ENCODE measurements at places on chromosomes 5 and 9.

DNA sequence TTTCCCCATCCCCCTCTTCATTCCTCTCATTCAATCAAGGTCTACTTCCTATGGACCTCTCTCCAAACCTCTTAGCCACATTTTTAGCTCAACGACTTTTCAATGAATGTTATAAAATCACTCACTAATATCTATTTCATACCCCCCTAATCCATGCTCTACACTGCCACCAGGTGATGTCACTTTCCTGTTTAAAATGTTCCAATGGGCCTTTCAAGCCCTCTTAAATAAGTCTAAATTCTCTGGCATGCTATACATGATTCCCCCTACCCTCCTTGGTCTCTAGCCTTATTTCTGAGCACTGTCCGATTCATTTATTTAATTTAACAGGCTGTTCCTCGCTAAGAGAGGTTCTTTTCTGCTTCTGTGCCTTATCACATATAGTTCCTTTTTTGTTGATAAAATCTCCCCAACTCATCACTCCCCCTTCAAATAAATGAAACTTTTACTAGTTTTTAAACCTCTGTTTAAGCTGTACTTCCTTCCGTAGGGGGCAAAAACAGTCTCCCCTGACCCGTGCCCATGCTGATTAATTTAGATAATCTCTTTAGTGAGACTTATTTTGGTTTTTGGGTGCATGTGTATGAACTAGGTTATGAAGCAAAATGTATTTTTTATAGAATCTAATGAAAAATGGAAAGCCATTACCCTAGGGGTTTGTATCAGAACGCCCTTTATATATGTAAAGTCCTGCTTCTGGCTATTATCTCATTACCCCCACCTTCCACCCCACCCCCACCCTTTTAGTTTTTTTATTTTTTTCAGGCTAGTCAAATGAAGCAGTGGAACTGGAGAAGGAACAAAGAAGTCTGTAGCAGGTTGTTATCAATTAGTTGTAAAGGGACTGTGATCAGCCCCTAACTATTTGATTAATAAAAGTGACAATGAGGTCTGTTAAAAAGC is 9.0 kb downstream of the ABHD17B start:
- DNase-seq: no peak

DNA sequence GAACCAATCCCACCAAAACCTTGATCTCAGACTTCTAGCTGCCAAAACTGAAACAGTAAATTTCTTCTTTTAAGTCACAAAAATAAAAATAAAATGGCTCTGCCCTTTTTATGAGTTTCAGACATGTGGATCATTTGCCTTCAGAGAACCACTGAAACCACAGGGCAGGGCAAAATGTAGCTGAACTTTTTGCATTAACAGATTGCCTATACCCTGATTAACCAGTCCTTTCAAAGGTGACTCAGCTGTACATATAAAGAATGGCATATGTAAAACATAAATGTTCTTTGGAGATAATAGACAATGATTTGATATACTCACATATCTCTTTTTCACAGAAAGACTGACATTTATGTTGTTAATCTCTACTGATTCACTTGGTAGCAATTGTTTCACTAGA is 187.1 kb upstream of the GRIN3A start:
- DNase-seq: no peak

DNA sequence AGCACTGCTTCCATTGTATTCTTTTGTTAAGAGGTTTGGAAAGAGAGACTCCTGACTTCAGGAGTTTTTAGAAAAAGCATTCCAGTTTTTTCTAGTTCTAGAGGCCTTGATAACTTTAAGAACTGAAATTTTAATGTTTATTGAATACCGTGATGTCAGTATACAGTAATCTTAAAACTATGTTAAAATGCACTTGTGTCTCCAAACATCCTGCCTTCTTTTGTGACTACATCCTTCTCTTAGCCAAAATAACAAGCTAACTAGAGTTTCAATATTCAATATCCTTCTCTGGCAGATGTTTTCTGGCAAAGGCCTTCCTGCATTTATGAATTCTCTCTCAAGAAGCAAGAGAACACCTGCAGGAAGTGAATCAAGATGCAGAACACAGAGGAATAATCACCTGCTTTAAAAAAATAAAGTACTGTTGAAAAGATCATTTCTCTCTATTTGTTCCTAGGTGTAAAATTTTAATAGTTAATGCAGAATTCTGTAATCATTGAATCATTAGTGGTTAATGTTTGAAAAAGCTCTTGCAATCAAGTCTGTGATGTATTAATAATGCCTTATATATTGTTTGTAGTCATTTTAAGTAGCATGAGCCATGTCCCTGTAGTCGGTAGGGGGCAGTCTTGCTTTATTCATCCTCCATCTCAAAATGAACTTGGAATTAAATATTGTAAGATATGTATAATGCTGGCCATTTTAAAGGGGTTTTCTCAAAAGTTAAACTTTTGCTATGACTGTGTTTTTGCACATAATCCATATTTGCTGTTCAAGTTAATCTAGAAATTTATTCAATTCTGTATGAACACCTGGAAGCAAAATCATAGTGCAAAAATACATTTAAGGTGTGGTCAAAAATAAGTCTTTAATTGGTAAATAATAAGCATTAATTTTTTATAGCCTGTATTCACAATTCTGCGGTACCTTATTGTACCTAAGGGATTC is 43.1 kb downstream of the NDFIP1 start:
- peak; percentile 40 for DNase-seq

GRCh38 chr5:134227259-134227658 is 1.4 kb upstream of the PPP2CA start:
- no peak for DNase-seq

- no peak for DNase-seq
These were observed 7.0 kb downstream of the ADAMTS13 start for GRCh38 chr9:133429214-133429613.

DNA sequence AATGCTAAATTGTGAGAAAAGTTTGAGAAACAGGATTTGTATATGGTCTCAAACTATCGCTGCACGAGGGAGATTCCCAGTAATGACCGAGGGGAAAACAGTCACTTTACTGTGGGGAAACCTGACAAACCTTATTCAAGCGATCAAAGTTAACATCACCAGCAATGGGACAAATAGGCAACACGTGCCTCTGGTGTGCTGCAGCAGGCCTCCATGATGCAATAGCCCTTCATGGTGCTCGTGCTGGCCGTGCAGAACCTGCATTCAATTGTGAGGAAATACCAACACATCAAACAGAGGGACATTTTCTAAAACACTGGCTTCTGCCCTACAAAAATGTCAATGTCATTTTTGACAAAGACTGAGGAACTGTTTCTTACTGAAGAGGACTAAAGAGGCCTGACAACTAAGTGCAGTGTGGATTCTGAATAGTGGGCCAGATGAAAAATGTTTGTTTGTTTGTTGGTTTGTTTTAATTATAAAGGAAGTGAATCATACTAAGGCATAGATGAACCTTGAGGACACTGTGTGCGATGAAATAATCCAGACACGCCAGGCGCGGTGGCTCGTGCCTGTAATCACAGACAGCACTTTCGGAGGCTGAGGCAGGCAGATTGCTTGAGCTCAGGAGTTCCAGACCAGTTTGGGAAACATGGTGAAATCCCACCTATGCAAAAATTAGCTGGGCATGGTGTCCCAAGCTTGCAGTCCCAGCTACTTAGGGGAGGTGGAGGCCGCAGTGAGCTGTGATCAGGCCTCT is 17.6 kb upstream of the MARCHF6 start:
- no peak for DNase-seq

GRCh38 chr5:172478256-172478655 is 23.9 kb upstream of the SH3PXD2B start:
- DNase-seq: no peak

- DNase-seq: no peak
These were observed 369.7 kb downstream of the TUSC1 start for GRCh38 chr9:25308549-25308948.

DNA sequence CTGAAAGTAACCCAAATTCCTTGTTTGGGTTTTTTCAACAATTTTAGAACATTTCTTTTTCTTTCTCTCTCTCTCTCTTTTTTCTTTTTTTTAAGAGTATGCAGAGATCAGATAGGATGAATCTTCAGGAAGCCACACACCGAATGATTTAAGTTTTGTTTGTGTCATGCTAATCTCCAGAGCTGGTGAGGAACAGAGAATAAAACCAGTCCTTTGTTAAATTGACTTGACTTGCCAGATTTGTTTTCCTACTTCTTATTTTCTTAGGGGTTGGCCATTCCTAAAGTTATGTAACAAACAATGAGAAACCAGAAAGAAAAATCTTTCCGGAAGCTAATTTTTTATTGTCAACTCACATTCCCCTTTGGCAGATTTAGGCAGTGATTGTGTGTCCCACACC is 1669.3 kb upstream of the CDH6 start:
- no peak for DNase-seq

DNA sequence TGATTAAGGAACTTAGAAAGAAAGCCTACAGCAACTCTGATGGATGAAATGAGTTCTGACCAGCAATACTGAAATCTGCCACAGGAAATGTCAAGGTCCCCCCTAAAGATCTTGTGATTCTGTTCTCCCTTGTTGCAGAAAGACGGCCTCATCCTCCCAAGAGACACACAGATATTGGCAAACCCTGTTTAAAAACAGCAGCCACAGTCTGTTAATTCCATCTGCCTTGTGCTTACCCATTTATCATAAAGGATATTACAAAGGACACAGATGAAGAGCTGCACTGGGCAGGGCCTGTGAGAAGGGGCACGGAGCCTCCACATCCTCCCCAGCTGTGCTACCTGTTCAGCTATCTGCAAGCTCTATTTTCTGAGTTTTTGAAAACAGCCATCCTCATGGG is 15.2 kb downstream of the RAPGEF1 start:
- no peak for DNase-seq

DNA sequence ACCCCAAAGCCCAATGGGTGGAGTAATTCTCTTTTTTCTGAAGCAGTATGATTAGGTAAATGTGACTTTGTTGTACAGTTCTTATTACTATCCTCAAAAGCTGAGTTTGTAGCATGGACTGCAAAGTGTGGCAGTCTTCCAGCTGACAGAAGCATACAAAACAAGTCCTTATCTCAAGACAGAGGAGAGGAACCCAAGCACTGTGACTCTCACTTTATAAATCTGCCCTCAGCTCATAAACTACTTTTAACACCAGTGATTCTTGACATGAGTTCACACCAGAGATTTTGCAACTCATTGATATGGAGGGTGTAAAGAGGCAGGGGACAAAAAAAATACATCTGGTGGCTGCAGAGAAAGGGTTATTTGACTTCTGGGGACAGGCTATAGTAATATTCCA is 251.6 kb downstream of the NTRK2 start:
- no peak for DNase-seq

DNA sequence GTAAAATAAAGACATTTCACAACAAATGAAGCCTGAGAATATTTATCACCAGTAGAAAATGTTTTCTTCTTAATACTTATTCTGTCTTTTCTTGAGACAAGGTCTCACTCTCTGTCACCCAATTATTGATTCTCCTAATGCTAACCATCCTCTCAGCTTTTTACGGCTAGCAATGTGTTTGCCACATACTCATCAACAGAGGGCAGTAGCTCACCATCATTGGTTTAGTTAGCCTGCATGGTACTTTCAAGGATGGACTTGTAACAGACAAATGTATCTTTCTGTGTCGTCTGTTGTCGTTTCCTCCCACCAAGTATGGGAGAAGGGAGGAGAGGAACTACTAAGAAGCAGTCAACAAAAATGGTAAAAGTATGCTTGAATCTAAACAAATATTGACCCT is 5.9 kb upstream of the ACO1 start:
- peak; percentile 41 for DNase-seq

DNA sequence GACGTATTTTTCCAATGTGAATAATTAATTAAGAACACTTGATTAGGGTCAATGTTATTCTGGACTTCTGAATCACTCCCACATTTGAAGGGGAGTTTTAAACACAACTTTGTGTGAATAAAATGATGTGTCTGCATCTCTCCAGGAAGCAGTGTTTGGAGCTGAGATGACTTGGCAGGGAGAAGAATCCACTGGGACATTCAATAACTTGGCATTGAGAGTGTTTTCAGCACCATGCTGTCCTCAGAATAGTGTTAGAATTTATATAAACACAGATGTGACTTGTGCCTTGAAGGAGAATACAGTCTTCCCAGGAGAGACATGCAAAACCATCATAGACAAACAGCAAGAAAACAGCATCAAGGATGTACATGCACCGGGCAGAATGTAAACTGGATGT is 32.7 kb upstream of the KCNMB1 start:
- no peak for DNase-seq

GRCh38 chr5:169649486-169649885 is 12.4 kb downstream of the DOCK2 start:
- DNase-seq: no peak

GRCh38 chr5:53902296-53902907 is 342.0 kb downstream of the NDUFS4 start:
- no peak for DNase-seq

- DNase-seq: peak; percentile 65
These were observed 996.4 kb upstream of the WWC1 start for GRCh38 chr5:167294882-167295680.

DNA sequence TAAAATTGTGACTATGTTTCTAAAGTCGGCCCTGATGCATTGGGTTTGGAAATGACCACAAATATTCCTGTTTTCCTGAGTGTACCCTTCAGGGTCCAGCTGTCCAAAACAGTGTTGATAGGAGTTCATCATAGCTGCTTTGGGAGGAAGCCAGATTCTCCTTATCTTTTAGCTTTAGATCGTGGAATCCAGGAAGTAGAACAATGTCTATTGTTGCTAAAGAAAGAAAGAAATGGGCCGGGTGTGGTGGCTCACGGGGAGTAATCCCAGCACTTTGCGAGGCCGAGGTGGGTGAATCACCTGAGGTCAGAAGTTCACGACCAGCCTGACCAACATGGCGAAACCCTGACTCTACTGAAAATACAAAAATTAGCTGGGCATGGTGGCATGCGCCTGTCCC is 9.5 kb downstream of the CAVIN4 start:
- DNase-seq: no peak

DNA sequence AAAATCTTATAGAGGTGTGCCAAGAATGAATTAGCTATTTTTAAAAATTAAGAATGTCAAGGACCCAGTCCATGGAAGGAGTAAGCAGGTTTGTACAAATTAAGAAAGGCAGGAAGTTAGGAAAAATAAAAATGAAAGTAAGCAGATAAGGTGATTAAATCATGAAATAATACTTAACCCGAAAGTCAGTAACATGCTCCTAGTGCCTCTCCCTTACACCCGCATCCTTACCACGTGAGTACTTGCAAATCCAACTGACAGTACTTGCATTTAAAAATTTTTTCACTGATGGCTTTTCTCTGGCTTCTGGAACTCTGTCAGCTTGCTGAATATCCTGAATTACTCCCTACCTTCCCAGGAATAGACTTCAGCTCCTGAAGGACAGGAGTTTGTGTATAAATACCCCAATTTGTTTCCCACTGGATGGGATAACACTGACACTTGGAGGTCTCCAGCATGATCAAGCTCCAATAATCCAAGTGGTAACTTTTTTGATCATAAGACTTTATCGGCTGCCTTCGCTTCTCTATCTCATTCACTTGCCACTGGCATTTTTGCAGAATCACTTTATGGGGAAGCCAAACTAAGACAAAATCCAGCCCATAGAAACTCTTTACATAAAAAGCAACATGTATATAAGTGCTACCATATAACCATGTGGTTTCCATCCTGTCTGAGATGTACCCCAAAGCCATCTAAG is 41.6 kb upstream of the RICTOR start:
- DNase-seq: no peak
